ENCODE measurements at places on chromosomes 4 and X.

DNA sequence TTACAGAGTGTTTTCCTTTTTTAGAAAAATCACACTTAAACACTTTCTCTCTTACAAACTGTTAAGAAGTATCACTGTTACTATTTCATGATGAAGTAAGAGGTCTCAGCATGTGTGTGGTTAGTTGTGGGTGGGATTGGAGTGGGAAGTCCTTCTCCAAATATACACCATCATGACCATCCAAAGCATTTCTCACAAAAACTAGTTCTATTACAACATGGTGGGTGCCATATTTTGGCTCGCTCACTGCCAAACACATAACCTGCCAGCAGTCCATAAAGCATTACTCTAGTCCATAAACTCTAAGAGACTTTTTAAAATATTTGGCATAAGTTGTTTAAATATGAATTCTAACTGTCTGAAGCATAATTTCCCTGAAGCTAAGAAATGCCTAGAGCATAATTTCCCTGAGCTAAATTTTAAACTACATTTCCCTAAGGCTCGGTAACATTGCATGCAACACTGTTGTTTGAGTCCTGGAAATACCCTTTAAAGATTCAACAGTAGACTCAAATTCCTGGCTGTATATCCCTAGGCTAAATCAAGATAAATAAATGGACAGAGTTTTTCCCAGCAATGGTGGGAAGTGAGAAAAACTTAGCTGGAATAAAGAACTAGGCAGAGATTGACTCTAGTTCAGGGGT, 415.0 kb upstream of the INTU start:
- no peak for DNase-seq

GRCh38 chr4:119730671-119730950, 102.0 kb upstream of the PDE5A start:
- no peak for DNase-seq

DNA sequence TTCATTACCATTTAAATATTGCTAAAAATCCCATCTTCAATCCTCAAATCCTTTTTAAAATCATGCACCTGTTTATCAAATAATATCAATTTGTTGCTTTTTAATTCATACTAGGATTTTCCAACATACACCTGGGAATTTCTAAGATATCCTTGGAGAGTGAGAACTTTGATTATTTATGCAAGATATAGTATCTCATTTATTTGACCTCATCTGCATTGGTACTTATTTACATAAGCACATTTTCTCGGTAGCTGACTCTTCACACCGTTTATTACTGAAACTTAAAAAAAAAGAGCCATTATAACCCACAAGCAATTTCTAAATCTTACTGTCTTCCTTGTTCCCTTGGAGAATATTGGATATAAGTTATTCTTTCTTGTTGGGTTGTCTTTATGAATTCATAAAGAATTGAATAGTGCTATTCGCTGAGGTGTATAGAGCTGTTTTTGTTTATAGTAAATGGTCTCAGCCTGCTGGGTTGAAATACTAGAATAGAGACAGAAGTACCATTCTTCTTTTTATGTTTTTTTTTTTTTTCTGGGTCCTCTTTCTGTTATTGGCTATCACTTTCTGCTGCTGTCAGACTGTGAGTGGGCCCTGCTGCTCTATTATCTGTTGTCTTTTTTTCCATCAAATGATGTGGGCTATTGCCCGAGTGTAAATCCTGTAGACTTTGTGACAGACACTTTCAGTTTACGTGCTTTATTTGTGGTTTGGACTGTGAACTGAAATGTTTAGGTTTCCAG, 2.9 kb downstream of the UGT8 start:
- no peak for DNase-seq

- no peak for DNase-seq
Observed at GRCh38 chrX:17542123-17542522, 167.1 kb downstream of the NHS start.

DNA sequence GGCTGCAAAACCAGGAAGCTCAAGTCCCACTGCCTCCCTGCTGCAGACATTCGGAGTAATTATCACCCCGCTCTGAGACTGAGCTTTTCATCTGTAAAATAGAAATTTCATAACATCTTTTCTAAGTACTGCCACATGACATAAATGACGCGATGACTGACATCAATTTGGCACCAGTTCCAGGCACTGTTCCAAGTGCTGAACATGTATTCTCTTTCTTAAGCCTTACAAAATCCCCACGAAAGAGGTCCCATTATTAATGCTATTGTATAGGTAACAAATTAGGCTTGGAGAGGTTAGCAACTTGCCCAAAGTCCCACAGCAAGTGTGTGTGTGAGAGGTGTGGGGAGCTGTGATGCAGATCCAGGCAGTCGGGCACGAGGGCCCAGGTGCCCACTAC, 56.4 kb downstream of the SLC2A9 start:
- no peak for DNase-seq

GRCh38 chrX:4876268-4876667, 1162.8 kb upstream of the PRKX start:
- DNase-seq, result no peak

GRCh38 chrX:46125111-46125510, 420.1 kb downstream of the ZNF674 start:
- DNase-seq, result no peak

GRCh38 chr4:125787707-125788106, 473.0 kb downstream of the FAT4 start:
- DNase-seq, result no peak

DNA sequence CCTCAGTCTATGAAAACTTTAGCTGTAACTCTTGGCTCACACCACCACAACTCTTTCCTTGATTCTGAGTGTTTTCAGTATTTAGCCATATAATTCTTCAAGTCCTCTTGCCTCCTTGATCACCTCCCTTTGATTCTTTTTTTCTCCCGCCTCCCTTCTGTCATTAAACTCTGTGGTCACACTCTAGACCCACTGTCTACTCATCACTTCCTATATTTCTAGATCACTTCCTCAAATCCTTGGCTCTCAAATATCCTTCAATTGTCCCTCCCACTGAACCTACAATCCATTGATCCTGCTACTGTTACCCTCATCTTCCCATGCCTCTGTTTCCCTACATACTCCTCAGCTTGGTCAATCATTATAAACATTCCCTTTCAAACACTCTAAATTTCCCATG, 12.4 kb upstream of the CXXC4 start:
- DNase-seq, result no peak

DNA sequence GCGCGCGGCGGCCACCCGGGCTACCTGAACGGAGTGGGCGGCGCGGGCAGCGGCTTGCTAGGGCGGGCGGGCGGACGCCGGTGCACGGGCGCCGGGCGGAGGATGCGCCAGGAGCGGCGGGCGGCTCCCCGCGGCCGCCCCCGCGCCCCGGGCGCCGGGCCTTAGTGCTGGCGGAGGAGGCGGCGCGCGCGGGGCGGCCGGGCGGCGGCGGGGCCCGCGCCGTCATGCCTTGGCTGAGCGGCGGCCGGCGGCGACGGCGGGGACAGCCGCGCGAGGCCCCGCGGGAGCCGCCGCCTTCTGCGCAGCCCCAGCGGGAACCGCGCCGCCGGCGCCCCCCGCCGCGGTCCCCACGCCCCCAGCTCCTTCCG, 48.2 kb downstream of the CLDN34 start:
- no peak for DNase-seq

DNA sequence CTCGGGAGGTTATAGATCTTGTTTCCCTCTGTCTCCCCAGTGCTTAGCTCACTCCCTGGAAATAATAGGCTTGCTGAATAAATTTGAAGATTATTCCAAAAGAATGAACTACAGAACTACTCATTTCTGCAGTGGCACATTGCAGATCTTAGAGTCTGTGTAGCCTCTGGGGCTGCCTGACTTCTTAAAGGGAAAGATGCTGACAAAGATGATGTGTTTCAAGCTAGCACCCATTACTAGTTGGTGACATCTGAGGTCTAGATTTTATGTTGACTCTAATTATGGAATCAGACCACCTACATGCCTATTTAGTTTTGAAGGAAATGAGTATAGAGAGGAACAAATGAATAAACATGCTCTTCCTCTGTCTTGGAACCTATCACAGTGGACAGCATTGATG, 123.7 kb upstream of the KCNIP4 start:
- DNase-seq, result no peak

GRCh38 chrX:13428053-13428786, 108.4 kb upstream of the ATXN3L start:
- DNase-seq, result peak; percentile 12

- DNase-seq, result peak; percentile 50
Observed at GRCh38 chr4:6195602-6196319, 4.6 kb downstream of the JAKMIP1 start.

- no peak for DNase-seq
Observed at GRCh38 chrX:27236681-27237080, 226.5 kb downstream of the PPP4R3C start.

- DNase-seq, result no peak
Observed at GRCh38 chr4:162347842-162348213, 184.0 kb upstream of the FSTL5 start.

- DNase-seq, result no peak
Observed at GRCh38 chr4:181388061-181388460, 855.1 kb upstream of the TENM3 start.

- no peak for DNase-seq
Observed at GRCh38 chr4:70533211-70533610, 14.8 kb downstream of the AMTN start.

GRCh38 chr4:2297606-2298531, 36.0 kb upstream of the MXD4 start:
- DNase-seq, result no peak

GRCh38 chr4:24262616-24263015, 321.7 kb downstream of the DHX15 start:
- DNase-seq, result no peak

GRCh38 chr4:129604632-129605255, 508.8 kb downstream of the C4orf33 start:
- DNase-seq, result no peak

DNA sequence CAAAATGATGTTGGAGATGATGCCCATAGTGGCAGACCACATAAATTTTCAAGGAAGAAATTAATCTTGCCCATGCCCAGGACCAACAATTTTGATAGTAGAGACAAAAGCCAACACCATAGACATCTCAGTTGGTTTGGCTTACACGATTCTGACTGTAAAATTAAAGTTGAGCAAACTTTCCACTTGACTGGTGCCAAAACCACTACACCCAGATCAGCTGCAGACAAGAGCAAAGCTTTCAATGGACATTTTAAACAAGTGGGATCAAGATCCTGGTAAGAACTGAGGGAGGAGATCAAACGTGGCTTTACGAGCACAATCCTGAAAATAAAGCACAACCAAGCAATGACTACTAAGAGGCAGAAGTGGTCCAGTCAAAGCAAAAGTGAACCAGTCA, 90.7 kb downstream of the PAPSS1 start:
- DNase-seq, result no peak

DNA sequence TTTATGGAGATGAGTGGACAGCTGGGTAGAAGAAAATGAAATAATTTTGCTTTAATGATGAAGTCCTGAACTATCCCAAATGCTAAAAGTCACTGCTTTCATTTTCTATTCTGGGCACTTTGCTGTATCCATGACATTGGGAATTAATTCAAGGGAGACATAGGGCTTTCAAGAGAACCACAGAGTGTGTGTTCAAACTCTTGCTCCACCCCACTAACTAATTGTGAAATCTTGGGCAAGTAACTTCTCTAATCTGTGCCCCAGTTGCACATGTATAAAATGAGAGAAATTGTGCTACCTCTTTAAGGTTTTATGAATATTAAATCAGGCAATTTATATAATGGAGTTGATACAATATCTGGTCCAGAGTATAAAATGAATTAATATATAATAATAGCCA, 1422.0 kb downstream of the ADGRL3 start:
- DNase-seq, result no peak

DNA sequence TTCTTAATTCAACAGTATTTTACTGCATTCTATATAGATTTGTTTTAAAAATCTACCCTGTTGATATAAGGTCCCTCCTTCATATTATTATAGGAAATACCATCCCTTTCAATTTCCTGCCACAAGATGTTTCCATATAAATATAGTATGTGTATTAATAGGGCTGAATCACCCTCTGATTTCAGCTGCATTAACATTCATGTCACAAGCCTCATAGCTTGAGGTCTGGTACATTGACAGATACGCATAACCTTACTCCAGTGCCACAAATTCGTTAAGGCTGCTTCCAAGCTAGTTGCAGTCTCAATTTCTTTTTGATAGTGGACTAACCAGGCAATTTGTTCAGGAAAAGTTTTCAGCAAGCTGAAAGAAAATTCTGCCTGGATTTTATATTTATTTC, 128.4 kb downstream of the KLHL34 start:
- DNase-seq, result no peak

- DNase-seq, result no peak
Observed at GRCh38 chrX:44974451-44974850, 101.5 kb downstream of the KDM6A start.
